ENCODE measurements at places on chromosomes 7 and 10.

GRCh38 chr7:52635021-52635420 is 400.4 kb upstream of the POM121L12 start:
- DNase-seq, result no peak

DNA sequence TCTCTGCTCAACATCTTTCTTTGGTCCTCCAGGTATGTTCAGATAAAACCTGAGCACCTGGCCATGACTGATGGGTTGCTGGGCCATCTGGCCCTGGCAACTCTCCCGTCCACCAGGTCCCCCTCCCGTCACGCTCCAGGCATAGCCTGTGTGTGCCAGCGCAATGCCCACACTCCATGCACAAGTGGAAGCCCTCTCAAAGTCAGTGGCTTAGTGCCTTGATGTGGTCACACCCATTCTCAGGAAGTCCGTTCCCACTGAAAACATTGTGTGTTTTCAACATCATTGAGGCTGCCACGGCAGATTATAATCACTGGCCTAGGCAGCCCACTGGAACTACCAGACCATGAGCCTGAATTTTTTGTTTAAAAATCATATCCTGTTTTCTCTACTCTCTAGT is 170.6 kb upstream of the LANCL2 start:
- no peak for DNase-seq

- DNase-seq, result no peak
Observed at GRCh38 chr7:73778801-73779389, 8.8 kb upstream of the CLDN3 start.

GRCh38 chr7:73606801-73607691 is 17.3 kb downstream of the MLXIPL start:
- DNase-seq, result no peak

GRCh38 chr10:122181041-122181732 is 89.9 kb upstream of the BTBD16 start:
- no peak for DNase-seq

- DNase-seq, result no peak
Observed at GRCh38 chr7:77858278-77858677, 59.7 kb downstream of the PHTF2 start.

GRCh38 chr10:116708391-116708821 is 34.0 kb downstream of the HSPA12A start:
- no peak for DNase-seq

GRCh38 chr10:44511601-44512000 is 126.7 kb upstream of the CXCL12 start:
- DNase-seq, result no peak

DNA sequence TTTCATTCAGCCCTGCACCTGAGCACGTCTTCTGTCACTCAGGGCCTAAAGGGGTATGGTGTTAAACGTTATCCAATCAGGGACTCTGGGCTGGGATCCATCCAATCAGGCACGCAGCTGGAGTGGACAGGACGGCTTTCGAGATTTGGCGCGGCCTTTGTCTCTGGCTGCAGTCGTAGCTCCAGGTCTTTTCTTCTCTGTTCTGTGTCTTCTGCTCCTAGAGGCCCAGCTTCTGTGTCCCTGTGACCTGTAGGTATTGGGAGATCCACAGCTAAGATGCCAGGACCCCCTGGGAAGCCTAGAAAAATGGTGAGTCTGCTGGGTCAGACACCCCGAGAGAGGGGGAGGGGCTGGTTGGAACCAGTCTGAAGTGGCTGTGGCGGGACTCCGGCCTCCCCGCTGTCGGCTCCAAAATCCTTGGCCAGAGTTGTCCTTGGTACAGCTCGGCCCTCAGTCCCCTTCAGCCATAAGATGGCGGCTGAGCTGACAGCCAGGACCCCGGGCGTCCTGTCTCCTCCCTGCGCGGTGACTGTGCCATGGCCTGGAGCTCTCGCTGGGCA is 11.7 kb upstream of the ZNF680 start:
- DNase-seq, result no peak

DNA sequence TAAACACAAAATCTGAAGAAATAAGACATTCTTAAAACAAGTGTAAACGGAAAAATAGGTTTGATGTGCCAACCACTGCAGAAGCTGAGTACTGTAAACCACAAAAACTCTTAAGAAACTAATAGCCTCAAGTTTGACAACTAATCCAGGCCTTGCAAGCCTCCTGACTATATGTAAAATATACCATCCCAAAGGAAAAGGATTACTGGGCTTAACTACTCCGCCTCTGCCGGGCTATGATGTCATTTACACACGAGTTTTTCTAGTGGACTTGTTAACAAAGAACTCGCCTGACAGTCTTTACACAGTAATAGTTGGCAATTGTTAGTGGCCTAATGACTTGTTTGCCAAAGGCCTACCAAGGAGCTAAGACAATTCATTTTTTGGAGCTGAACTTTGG is 2.1 kb downstream of the KIF5B start:
- DNase-seq, result no peak

GRCh38 chr7:101952355-101953247 is 135.2 kb downstream of the CUX1 start:
- DNase-seq, result no peak

GRCh38 chr7:28551331-28551730 is 139.0 kb downstream of the CREB5 start:
- no peak for DNase-seq

DNA sequence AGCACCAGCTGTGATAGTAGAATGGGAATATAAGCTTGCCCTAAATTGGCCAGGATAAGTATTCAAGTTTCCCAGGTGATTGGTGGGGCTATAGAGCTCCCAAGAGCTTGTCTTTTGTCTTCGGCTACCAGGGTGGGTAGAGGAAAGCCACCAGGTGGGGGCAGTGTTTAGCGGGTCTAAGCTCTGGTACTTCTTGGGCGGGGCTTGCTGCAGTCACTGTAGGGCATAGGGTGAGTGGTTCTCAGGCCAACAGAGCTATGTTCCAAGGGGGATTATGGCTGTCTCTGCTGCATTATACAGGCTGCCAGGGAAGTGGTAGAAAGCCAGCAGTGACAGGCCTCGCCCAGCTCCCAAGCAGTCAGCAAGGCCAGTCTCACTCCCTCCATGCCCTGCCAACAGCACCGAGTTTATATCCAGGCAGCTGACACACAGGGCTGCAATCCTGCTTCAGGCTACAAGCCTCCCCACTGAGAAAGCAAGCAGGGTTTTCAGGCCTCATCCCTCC is 110.7 kb downstream of the ZNF467 start:
- DNase-seq, result no peak

GRCh38 chr10:99828464-99828863 is 46.0 kb downstream of the ABCC2 start:
- DNase-seq, result no peak

GRCh38 chr10:97321032-97321803 is 2.1 kb downstream of the FRAT1 start:
- peak; percentile 42 for DNase-seq

- no peak for DNase-seq
Observed at GRCh38 chr7:54946271-54946670, 72.5 kb upstream of the EGFR start.

- DNase-seq, result no peak
Observed at GRCh38 chr10:19795684-19796083, 20.5 kb upstream of the PLXDC2 start.

DNA sequence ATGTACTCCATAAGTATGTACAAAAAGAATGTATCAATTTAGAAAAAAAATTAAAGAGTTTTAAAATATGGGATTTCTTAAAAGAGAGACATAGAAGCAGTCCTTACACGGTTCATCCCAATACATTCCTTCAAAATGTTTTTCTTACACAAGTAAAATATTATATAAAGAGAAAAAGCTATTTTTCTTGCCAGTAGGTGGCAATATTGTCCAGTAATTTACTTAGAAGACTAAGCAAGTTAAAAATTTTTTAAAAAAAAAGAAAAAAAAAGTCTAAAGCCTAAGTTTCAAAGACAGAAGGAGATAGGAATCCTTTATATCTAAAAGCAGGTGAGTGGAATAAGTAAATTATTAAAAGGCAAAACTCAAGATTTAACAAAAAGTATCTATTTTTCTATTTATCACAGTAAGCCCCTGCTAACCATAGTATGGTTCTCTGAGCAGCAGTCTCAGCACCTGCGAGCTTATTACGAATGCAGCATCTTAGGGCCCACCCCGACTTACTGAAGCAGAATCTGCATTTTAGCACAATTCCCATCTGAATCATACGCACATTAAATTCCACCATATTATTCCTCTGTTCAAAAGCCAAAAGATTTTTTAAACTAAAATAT is 240.6 kb downstream of the DGKI start:
- no peak for DNase-seq

DNA sequence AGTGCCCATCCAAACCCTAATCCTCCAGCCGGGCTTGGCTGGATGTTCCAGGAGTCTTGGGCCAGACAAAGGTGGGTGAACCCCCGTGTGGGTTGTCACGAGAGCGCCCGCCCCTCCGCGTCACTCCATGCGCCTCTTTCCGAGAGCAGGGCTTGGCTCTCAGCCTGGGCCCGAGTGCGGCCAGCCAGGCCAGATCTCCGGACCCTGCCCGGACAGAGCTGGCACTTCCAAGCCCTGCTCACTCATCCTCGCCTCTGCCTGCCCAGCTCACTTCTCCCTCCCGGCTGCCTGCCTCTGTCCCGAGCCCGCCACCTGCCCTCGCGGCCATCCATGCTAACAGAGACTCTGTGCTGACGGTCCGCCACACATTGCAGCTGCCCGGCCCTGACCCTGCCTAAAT is 34.6 kb downstream of the AGAP3 start:
- DNase-seq, result no peak

GRCh38 chr7:145951566-145951965 is 165.0 kb upstream of the CNTNAP2 start:
- DNase-seq, result no peak

- DNase-seq, result no peak
Observed at GRCh38 chr10:95451568-95452524, 109.3 kb downstream of the SORBS1 start.
